ENCODE measurements at places on chromosomes 6 and 20.

DNA sequence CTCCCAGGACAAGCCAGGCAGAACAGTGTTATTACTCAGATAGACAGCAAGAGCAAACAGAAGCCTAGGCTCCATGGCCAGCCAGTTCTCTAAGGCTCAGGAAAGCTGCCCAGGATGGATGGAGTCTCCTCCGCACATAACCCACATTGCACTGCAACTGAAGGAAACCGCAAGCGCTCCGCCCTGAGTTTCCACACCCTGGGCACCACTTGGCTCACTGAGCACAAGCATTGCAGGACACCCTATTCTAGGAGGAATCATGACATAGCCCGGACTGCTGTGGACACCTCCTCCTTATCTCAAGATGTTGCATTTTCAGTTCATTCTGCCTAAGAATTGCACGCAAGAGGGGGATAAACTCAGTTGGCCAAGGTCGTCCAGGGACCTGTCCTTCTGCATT lies 42.9 kb downstream of the LINC00237 start:
- DNase-seq = no peak

- no peak for DNase-seq
Measured at GRCh38 chr6:37979392-37980221, 160.1 kb downstream of the ZFAND3 start.

GRCh38 chr6:38796850-38797249 lies 81.7 kb downstream of the DNAH8 start:
- DNase-seq = no peak

- no peak for DNase-seq
Measured at GRCh38 chr20:10247440-10247839, 28.8 kb downstream of the SNAP25 start.

DNA sequence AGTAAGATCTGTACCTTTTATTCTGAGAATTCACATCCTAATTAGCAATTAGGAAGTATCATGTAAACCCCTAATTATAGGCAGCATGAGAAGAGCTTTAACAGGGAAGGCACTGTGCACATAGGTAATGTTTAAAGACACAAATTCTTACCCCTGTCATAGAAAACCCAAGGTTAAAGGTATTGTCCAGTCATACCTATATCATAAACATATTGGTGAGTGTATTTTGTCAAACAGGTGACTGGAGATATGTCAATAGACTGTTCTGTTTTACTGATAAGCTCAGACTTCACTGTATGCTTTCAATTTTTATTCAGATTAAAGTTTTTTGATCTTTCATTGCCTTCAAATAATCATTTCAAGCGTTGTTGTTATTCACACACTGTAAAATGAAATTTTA lies 43.8 kb downstream of the LGSN start:
- no peak for DNase-seq

DNA sequence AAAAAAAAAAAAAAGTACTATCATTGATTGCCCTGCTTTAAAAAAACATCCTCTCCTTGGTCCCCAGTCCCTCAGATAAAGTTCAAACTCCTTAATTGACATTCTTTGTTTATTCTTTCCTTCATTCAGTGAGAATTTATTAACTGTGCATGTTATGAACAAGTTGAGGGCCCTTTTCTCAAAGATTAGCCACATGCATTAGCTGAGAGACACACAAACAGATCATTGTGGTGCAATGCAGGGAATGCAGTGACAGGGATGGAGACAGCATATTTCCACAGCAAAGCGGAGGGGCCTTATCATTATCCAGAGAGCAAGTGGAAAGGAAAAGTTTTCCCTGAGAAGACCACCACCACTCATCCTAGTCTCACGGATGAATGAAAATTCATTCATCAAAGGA lies 21.9 kb upstream of the IPCEF1 start:
- no peak for DNase-seq

DNA sequence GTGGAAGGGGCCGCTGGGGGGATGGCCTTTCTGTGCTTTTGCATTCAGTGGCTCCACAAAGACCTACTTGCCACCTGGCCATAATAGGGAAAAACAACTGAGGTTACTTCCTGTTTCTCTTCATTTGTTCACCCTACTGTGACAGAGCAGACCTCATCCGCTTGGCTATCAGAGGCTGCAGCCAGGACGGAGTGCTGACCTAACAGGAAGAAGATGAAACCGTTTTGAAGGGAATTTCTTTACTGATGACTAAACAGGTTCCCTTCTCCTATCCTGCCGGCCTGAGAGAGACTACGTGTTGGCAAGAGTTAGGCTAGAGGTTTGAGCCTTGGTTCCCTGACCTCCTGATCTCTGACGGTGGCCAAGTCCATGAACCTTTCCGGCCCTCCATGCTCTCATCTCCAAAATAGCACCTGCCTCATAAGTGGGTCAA lies 21.3 kb downstream of the PRR18 start:
- no peak for DNase-seq

DNA sequence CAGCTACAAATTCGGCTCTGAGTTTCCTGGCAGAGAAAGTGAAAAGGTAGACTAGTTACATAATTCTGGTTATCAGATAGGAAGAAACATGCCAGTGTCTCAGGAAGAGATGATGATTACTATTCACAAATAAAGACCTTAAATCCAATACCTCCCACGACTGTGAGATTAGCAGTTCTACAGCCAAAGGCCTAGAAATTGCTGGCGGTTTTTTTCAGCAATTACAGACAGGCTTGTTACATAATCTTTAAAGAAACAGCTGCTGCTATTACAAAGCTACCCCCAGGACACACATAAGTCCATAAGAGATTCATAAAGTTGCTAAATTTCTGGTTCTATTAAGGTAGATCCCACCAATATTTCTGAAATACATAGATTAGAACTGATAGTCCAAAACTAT lies 40.2 kb downstream of the PIGU start:
- no peak for DNase-seq

- DNase-seq = no peak
Measured at GRCh38 chr20:58399926-58400325, 10.9 kb downstream of the VAPB start.

DNA sequence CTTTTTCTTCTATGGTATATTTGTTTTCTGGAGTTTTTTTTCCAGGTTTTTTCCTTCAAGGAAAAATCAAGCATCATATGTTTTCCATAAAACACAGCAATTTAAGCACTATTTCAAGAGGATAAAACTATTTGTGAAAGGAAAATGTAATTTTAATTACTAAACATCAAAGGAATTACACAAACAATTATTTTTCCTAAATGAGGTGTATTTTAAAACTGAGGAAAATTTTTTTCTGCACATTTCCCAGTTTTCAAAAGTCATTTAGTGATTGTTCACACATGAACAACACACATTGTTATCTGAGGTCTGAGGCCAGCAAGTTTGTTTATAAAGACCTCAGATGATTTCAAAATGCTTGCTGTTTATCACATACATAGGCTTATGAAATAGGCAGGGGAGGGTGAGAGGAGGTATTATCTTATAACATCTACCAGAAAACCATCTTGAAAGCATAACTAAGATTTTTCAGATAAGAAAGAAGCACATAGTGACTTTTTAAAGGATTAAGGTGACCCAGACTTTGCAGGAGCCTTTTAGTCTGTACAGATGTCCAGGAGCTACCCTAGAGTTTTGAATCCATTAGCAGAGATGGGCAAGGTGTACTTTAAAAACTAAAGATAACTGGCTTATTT lies 381.6 kb downstream of the GJA1 start:
- DNase-seq = no peak

GRCh38 chr6:16716321-16716858 lies 44.9 kb downstream of the ATXN1 start:
- DNase-seq = no peak

DNA sequence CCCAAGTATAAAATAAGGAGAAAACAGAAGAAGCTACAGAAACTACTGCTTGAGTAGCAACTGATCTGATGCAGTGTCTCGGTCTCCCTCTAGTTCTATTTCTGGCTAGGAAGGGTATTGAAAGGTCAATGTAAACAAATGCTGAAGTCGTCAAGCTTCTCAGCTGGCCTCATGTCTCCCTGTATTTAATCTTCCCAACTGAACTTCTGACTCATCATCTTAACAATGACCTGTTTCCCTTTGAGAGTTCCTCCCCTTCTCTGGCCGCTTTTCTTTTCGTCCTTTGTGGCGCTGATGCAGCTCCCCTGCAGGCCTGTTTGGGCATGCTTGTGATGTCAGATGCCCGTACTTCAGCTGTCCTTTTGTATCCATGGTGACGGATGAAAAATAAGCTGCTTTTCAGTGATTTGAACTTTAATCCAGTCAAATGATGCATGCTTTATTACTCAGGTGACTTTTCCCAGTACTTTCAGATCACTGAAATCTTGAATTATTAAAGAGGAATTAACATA lies 7.8 kb upstream of the LCA5 start:
- peak; percentile 94 for DNase-seq

GRCh38 chr6:46719099-46719498 lies 16.1 kb downstream of the PLA2G7 start:
- DNase-seq = no peak

GRCh38 chr6:128397996-128398395 lies 122.4 kb downstream of the PTPRK start:
- DNase-seq = no peak

DNA sequence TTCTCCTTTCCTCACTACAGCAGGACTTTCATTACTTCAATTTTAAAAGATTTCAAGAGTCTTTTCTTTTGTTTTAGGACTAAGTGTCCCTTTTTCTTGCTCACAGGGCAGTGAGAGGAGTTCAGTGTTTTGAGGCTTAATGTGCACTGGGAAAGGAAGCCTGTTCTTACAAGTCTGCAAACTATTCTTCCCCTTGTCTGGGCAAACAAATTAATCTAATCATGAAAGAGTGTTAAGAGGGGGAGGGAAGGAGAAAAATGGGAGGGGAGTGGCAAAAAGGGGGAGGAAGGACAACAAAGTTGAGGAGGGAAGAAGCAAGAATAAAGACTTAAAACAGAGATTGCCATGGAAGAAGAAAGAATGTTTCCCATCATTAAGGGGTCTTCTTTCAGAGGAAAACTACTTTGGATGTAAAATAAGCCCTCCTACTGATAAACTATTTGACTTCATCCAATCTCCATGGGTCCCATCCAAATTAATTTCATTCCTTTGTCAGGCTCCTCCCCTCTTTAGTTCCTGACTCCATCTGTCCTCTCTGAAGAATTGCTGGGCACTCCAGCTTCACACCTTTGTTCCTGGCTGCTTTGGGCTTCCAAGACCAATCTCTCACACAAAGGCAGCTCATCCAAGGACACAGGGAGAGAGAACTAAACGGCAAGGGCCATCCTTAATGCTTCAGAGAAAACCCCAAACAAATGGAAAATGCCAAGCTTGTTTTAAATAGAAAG lies 244.5 kb downstream of the TPBG start:
- DNase-seq = no peak

GRCh38 chr6:42120895-42121865 lies 21.2 kb downstream of the C6orf132 start:
- DNase-seq = no peak

- no peak for DNase-seq
Measured at GRCh38 chr20:42338294-42339201, 720.4 kb upstream of the CHD6 start.

DNA sequence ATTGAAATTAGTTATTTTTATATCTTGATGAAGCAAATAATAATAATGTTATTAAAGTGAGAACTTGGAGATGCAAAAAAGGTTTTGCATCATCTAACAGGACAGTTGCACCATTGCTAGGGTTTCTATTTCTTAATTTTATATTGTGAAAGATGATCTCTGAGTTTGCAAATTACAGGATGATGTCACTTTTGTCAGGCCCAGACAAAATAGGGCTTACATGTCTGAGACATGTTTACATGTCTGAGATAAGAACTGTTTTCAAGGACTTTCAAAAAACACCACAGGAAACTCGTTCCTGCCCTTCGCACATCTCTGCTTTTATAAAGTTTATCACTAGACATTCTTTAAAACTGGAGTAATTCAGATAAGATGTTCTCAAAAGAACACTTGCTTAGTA lies 1075.8 kb upstream of the MANEA start:
- no peak for DNase-seq
